ENCODE measurements at places on chromosomes 11 and 22.
A peak's percentile ranks its signal among the peaks of the same experiment; 100 is the strongest.

GRCh38 chr22:40218152-40218551 lies 40.4 kb downstream of the TNRC6B start:
- peaks cover 74% of the 10 kb centered on the region for H3K4me1 ChIP-seq
- DNase-seq = no peak
- no peaks in the 10 kb centered on the region for H3K27me3 ChIP-seq
- peak overlapping the region; percentile 21 for H3K27ac ChIP-seq
- H3K4me3 ChIP-seq = no peak overlapping the region

GRCh38 chr22:35102663-35103062 lies 36.7 kb downstream of the ISX start:
- no peak overlapping the region for H3K27ac ChIP-seq
- no peaks in the 10 kb centered on the region for H3K4me1 ChIP-seq
- H3K4me3 ChIP-seq = no peak overlapping the region
- H3K27me3 ChIP-seq = peaks cover 6% of the 10 kb centered on the region

GRCh38 chr11:74185285-74185684 lies 14.2 kb downstream of the PPME1 start:
- no peak overlapping the region for H3K4me3 ChIP-seq
- H3K36me3 ChIP-seq = peaks cover 22% of the 10 kb centered on the region
- no peaks in the 10 kb centered on the region for H3K27me3 ChIP-seq
- no peak for DNase-seq
- H3K27ac ChIP-seq = no peak overlapping the region

DNA sequence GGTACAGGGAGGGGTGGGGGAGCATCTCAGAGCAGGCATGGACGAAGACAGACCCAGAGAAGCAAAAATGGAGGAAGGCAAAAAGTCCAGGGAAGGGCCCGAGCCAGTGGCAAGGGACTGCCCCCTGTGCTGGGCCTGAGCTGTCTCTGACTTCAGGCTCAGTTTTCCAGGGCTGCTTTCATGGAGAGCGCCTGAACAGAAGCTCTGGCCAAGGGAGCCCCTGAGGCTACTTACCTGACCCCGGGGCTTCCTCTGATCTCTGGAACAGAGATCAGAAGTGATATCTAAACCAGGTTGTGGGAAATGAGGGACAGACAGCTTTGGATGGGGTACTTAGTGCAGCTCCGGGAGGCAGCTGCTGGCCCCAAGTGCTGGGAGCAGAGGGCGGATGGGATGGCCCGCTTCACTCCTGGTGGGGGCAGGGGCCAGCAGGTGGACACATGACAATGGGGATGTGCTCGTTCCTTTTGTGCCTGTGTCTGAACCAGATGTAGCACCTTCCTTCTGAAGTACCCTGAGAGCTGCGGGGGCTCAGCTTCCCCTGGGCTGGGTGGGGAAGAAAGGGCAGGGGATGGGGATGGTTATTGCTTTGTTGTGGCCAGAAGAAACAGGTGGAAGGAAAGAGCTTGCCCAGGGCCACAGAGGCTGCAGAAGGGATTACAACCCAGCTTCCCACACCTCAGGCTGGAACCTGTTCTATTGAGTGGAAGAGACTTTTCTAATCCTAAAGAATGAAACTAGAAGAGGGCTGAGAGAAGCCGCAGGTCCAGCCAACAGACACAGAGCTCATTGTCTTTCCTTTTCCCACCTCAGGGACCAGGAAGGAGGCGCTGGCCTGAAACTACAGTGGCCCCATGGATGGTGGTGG lies 5.7 kb downstream of the LRRC10B start:
- H3K4me3 ChIP-seq = no peak overlapping the region
- H3K27me3 ChIP-seq = peaks cover 12% of the 10 kb centered on the region
- H3K27ac ChIP-seq = no peak overlapping the region
- H3K4me1 ChIP-seq = peaks cover 6% of the 10 kb centered on the region
- no peak for DNase-seq
- no peaks in the 10 kb centered on the region for H3K36me3 ChIP-seq

- DNase-seq = no peak
- peak overlapping the region; percentile 89 for H3K27ac ChIP-seq
- H3K4me1 ChIP-seq = peaks cover 24% of the 10 kb centered on the region
- no peaks in the 10 kb centered on the region for H3K27me3 ChIP-seq
- H3K4me3 ChIP-seq = peak overlapping the region; percentile 94
These were observed 566 bp downstream of the INTS4 start for GRCh38 chr11:77993902-77994301.

DNA sequence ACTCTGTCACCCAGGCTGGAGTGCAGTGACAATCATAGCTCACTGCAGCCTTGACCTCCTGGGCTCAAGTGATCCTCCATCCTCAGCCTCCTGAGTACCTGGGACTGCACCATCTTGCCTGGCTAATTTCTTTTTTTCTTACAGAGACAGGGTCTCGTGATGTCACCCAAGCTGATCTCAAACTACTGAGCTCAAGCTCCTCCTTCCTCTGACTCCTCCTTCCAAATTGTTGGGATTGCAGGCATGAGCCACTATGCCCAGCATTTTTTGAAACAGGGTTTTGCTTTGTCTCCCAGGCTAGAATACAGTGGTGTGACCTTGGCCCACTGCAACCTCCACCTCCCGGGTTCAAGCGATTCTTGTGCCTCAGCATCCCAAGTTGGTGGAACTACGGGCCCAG lies 358.3 kb upstream of the MTNR1B start:
- no peaks in the 10 kb centered on the region for H3K27me3 ChIP-seq
- H3K36me3 ChIP-seq = no peaks in the 10 kb centered on the region
- DNase-seq = no peak
- H3K27ac ChIP-seq = no peak overlapping the region

DNA sequence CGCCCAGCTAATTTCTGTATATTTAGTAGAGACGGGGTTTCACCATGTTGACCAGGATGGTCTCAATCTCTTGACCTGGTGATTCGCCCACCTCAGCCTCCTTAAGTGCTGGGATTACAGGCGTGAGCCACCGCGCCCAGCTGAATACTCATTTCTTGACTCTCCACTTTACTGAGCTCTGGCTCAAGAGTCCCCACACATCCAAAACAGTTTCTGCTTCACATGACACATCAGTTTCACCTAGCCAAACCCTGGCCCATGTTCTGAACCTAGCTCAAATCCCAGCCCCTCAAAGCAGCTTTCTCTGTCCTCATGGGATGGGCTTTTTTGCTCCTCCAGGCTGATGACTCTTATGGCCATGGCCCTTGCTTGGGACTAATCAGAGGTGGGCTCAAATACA lies 9.8 kb downstream of the HYOU1 start:
- no peak overlapping the region for H3K4me3 ChIP-seq
- H3K27me3 ChIP-seq = no peaks in the 10 kb centered on the region
- H3K27ac ChIP-seq = peak overlapping the region; percentile 25
- DNase-seq = no peak
- H3K4me1 ChIP-seq = peaks cover 10% of the 10 kb centered on the region

GRCh38 chr11:44988981-44989635 lies 38.4 kb upstream of the TP53I11 start:
- no peaks in the 10 kb centered on the region for H3K4me1 ChIP-seq
- H3K36me3 ChIP-seq = no peaks in the 10 kb centered on the region
- no peak overlapping the region for H3K4me3 ChIP-seq
- no peak overlapping the region for H3K27ac ChIP-seq
- DNase-seq = no peak

DNA sequence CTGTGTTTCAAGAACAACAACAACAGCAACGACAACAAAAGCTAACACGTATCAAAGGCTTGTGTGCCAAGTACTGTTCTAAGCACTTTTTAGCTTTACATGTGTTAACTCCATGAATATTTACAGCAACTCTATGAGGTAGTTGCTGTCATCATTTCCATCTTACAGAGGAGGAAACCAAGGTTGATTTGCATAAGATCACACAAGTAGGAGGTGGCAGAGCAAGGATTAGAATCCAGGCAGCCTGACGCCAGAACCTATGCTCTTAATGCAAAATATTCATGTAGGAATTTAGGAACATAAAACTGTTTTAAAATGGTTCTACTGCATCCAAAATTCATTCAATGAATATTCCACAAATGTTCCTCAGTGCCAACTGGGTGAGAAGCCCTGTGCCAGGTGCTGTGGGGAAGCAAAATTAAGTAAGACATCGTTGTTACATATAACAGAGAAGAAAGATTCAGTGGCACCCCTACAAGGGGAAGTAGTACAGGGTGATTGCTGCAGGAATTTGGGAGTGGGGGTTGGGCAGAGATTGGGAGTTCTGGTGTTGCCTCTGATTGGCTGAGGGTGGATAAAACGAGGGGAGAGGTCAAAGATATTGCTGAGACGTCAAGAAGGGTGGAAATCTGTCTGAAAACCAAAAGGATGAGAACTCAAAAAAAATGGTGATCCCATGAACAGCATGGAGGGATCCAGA lies 86.1 kb upstream of the ARHGAP20 start:
- H3K36me3 ChIP-seq = no peaks in the 10 kb centered on the region
- H3K27ac ChIP-seq = no peak overlapping the region
- H3K4me1 ChIP-seq = no peaks in the 10 kb centered on the region
- H3K4me3 ChIP-seq = no peak overlapping the region
- H3K27me3 ChIP-seq = no peaks in the 10 kb centered on the region

DNA sequence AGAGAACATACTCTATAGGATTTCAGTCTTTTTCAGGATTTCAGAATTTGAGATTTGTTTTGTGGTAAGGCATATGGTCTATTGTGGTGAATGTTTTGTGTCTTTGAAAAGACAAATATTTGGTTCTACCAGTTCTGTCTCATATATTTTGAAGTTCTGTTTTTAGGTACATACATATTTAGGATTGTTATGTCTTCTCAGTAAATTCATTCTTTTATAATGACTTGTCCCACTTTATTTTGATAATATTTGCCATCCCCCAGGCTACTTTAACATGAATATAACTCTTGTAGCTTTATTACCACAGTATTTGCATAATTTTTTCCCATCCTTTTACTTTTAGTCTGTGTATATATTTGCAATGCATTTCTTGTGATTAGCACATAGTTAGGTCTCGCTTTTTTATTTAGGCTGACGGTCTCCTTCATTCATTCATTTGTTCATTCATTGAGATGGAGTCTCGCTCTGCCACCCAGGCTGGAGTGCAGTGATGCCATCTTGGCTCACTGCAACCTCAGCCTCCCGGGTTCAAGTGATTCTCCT lies 32.1 kb downstream of the MTMR3 start:
- H3K27me3 ChIP-seq = no peaks in the 10 kb centered on the region
- H3K27ac ChIP-seq = no peak overlapping the region
- H3K4me1 ChIP-seq = peaks cover 4% of the 10 kb centered on the region
- H3K4me3 ChIP-seq = no peak overlapping the region

GRCh38 chr11:134625631-134626030 lies 213.6 kb upstream of the B3GAT1 start:
- peaks cover 4% of the 10 kb centered on the region for H3K27me3 ChIP-seq
- H3K27ac ChIP-seq = no peak overlapping the region
- no peaks in the 10 kb centered on the region for H3K4me1 ChIP-seq
- no peak for DNase-seq
- no peaks in the 10 kb centered on the region for H3K36me3 ChIP-seq

DNA sequence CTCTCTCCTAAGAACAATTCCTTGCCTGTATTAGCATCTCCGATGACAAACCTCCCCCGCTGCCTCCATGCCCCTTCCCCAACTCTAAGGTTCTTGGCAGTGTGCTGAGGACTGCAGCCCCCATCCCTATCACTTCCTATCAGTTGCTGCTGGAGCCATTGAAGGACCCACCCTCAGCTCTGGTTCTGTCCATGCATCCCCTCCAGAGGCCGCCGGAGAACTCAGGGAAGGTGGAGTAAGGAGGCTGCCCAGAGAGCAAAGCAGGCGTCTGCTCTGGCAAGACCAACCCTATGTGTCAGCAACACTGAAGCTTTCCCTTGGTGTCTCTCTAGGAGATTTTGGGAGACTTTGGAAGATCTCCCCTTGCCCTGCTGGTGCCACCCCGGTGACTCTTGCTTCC lies 1139.5 kb downstream of the TBC1D22A start:
- H3K36me3 ChIP-seq = no peaks in the 10 kb centered on the region
- no peak for DNase-seq
- no peak overlapping the region for H3K4me3 ChIP-seq
- no peaks in the 10 kb centered on the region for H3K4me1 ChIP-seq
- no peak overlapping the region for H3K27ac ChIP-seq

DNA sequence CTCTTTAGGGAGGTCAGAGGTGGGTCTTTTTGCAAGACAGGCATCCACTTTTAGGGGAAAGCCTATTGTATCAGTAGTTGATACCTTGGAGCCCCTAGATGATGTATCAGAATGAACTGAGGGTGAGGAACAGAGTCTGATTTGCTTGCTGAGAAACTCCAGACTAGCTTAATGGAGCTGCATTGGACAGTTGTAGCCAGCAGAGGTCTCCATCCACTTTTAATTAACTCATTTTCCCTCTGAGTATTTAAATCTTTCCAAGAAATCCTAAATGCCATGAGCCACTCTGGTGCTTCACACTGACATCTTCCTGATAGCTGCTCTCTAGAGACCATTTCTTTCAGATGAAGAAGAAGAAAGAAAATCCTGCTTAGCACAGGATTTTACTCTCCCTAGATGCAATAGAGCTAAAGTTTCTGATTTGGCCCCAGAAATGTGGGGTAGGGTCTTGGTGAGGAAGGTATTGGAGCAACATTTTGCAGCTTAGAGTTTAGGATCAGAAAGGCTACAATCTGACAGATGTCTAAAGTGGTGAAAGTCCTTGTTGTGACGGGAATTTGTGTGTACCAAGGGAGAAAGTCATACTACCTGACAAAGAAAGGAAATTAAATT lies 38.0 kb downstream of the EXT2 start:
- DNase-seq = no peak
- no peak overlapping the region for H3K4me3 ChIP-seq
- no peaks in the 10 kb centered on the region for H3K27me3 ChIP-seq
- peaks cover 9% of the 10 kb centered on the region for H3K36me3 ChIP-seq
- H3K27ac ChIP-seq = no peak overlapping the region

- DNase-seq = no peak
- H3K4me3 ChIP-seq = no peak overlapping the region
- no peaks in the 10 kb centered on the region for H3K4me1 ChIP-seq
- H3K27me3 ChIP-seq = peaks cover 2% of the 10 kb centered on the region
These were observed 194.3 kb upstream of the NARS2 start for GRCh38 chr11:78768971-78769370.

- H3K4me1 ChIP-seq = peaks cover 26% of the 10 kb centered on the region
- H3K4me3 ChIP-seq = peak overlapping the region; percentile 41
- peaks cover 40% of the 10 kb centered on the region for H3K36me3 ChIP-seq
- peak; percentile 71 for DNase-seq
These were observed 90.5 kb downstream of the UBASH3B start for GRCh38 chr11:122746050-122746478.
